ENCODE measurements at places on chromosomes 6 and 20. TPM values are rescaled to one million over a fixed set of nuclear protein-coding genes. Genes with fewer than 3 reads are reported as not detected.

The IFT52 gene
- total RNA-seq, result 32.5 TPM

The C4A gene
- 1.3 TPM for total RNA-seq

The EPPIN gene
- total RNA-seq, result not detected

The RPS6KA2 gene
- total RNA-seq, result 0.07 TPM
